ENCODE measurements at places on chromosomes 2 and 18.

GRCh38 chr2:15908371-15908770 lies 32.0 kb upstream of the MYCN start:
- DNase-seq = no peak

- DNase-seq = no peak
Measured at GRCh38 chr2:120596191-120596811, 139.4 kb upstream of the GLI2 start.

GRCh38 chr2:234839285-234839684 lies 112.5 kb upstream of the SH3BP4 start:
- no peak for DNase-seq

DNA sequence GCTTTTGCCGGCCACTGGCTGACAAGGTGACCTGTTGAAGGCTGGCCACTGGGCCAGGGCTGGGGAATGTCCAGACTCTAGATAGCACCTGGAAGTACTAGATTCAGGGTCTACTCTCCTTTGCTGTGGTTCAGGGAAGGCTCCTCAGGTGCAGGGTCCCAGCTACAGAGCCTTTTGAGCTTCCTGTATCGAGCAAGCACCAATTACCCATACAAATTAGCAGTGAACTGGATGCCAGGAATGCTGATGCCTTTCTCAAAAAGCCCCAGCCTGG lies 213.4 kb downstream of the CYP26B1 start:
- no peak for DNase-seq

- no peak for DNase-seq
Measured at GRCh38 chr2:75003773-75004172, 45.3 kb downstream of the POLE4 start.

- no peak for DNase-seq
Measured at GRCh38 chr2:102025016-102025501, 33.3 kb downstream of the IL1R2 start.

GRCh38 chr2:39703181-39703872 lies 37.6 kb downstream of the TMEM178A start:
- no peak for DNase-seq

- DNase-seq = no peak
Measured at GRCh38 chr2:65537651-65538385, 105.4 kb upstream of the SPRED2 start.

DNA sequence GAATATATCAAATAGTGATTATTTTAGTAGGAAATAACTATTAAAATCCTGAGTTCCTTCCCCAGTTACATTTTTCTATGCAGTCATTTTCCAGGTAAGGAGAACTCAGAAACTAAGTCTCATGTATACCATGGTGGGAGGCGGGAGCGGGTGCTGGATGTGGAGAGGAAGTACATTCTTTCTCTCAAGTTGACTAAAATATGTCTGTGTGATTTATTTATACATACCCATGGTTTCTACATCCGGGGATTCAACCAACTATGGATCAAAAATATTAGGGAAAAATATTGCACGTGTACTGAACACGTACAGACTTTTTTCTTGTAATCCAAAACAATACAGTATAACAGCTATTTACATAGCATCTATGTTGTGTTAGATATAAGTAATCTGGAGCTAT lies 6.8 kb downstream of the ZCCHC2 start:
- no peak for DNase-seq

- DNase-seq = no peak
Measured at GRCh38 chr2:70902067-70902442, 33.6 kb upstream of the ATP6V1B1 start.

DNA sequence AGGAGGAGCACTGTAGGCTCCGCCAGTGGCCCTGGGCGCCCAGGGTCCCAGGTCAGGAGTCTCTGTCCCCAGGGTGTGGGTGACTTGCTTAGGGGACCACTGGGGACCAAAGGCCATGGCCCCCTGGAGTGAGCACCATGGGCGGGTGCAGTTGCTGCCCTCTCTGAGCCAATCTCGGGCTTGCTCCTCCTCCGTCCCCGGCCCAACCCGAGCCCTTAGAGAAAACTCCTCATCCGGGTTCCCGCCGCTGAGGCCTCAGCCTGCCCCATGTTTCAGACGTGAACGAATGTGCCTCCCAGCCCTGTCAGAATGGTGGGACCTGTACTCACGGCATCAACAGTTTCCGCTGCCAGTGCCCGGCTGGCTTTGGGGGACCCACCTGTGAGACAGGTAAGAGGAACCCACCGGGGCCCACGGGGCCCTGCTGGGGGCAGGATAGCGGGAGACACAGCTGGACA lies 38.6 kb downstream of the SNED1 start:
- no peak for DNase-seq

- no peak for DNase-seq
Measured at GRCh38 chr2:86074256-86074655, 31.4 kb downstream of the POLR1A start.

DNA sequence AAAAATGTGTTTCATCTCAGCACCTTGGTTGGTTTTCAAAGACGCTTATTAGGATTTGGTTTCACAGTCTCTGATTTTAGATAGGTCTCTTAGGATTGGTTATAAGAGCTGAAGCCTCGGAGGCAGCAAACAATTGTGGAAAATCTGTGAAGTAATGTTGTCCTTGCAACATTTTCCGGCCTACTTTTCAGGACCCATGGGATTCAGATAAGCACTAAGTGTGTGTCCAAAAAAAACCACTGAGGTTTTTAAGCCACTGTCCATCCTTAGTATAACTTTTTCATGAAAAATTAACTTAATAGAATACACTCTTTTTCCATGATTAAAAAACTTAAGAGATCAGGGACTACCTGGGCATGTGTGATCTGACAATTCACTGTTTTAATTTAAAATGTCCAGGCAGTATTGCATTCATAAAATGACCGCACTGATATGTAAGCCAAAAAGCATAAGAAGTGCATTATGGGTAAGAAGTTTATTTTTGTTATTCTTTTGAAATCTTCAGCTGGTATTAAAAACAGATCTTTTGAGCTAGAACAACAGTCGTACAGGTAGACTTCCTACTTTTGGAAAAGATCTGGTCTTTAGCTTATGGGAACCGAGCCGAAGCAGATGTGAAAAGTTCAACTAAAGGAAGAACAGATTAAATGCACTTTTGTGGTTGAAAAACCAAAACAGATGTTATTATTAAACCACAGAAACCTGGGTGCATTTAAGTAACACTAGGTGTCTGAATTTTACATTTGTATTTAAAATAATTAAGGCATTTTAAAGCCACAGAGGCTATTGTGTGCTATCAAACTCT lies 479.4 kb upstream of the ZEB2 start:
- DNase-seq = no peak

DNA sequence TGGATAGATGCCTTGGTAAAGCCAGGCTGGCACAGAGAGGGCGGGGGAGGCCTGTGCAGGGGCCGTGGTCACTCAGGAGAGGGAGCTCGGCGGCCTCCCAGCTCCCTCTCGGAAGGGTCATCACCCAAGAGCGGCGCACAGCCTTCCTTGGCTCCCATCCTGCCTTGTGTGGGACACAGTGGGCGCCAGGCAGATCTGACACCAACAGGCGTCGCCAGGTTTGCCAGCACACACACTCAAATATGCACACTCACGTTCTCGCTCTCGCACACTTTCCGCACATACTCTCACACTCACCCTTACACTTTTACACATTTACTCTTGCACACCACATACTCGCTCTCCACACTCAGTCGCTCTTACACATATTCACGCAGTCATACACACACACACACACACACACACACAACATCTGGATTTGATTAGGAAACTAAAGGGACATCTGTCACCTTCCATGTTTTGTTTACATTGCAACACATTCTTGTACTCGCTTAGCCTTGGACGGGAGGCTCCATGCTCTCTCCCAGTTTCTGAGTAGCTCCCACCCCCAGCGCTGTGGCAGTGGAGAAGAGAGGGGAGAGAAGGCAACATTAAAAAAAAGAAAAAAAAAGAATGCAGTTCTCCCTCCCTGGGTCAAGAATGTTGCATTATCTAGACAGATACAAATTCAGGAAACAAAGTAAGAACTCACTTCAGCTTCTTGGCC lies 10.5 kb downstream of the CHMP1B start:
- DNase-seq = no peak

DNA sequence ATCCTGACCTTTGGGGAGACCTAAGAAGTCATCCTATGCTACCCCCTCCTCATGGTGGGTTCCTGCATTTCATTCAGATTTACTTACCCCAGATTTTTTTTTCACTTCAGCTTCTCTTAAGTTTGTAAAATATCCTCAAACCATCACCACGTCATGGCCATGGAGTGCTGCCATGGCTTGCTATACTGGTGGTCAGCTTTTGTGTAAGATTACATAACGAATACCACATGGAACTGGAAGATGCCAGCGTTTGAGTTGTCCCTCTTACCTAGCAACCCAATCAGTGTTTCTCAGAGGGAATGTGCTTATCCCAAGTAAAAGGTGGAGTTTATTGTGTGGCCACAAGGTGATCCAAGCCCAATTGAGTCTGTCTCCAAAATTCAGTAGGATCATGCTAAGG lies 148.6 kb upstream of the ALPP start:
- DNase-seq = no peak

DNA sequence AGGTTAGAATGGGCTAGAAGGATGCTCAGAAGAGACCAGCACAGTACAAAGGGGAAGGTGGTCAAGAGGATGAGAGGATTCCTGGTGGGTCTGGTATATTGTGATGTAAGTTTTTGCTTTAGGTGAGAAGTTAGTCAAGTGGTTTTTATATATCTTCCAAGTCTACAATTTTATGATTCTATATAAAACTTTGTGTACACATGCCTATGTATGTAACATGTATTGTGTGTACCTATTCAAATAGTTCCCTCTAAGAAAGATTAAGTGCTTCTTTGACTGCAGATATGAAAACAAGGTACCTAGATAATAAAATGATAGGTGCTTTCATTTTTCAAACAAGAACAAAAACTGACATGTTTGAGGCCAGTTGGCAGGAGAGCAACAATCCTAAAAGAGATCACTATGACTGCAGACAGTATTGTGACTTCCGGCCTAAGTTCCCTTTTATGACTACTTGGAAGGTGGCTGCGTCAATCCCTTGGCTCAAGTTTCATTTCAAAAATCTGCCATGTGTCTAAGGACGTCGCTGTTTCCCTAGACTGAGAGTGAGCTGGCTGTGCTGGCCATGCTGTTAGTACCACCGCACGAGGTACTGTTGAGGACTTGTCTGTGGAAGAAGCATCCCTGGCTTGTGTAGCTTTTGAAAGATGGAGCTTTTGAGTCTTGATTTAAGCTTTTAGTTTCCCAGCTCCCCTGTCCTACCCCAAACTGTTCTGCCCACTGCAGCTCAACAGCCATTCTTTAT lies 123.1 kb downstream of the PRPF40A start:
- DNase-seq = no peak

- no peak for DNase-seq
Measured at GRCh38 chr2:242038166-242038927, 168.8 kb downstream of the RTP5 start.

- no peak for DNase-seq
Measured at GRCh38 chr18:69282371-69282770, 118.3 kb upstream of the DOK6 start.

GRCh38 chr18:56919190-56919589 lies 227.7 kb upstream of the BOD1L2 start:
- DNase-seq = no peak

- no peak for DNase-seq
Measured at GRCh38 chr18:9679125-9679524, 29.0 kb upstream of the RAB31 start.

- no peak for DNase-seq
Measured at GRCh38 chr2:65500310-65501040, 68.1 kb upstream of the SPRED2 start.

DNA sequence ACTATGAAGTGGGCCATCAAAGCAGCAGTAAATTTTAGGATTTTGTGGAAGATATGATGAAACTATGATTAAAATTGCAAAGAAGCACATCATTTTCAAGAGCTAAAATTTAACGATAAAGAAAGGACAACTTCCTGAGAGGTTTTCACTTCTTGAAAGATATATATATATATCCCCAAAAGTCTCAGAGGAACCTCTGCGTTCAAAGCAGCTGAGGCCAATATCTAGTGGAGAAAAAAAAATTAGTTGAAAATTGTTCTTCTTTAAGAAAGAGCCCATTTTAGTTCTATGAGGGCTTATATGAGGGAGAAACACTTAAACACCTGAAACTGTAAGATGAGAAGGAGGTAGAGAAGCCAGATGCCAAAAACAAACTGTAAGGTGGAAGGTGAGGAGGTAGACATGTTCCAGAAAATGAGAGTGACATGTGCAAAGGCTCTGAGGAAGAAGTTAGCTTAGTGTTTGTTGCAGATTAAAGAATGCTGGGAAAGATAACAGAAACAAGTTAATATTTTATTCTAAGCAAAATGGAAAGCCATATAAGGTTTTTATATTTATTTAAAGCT lies 72.9 kb upstream of the VRK2 start:
- no peak for DNase-seq

DNA sequence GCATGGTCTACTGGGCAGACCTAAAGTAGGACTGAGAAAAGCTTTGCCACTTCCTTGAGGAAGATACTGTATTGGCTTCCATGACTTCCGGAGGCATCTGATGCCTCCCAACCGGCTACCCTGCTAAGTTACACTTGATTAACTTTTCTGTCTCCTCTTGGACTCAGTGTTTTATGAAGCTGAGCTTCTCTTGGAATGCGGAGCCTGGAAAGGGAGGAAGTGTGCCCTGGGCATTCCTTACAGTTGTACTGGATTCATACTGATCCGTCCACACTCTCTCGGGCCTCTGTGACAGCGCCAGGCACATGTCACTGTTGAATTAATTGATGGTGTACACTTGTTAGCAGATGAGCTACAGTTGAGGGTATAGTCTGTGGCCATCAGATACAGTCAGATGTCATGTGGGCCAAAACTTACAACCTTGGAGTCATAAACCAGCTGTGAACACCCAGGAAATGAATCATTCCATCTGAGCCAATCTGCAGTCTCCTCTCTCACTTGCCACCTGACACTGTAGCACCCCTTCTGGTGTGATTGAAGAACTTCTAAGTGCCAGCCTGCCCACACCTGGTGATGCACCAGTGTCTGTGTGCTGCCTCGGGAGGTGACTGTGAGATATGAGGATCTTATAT lies 122.5 kb downstream of the FHOD3 start:
- DNase-seq = peak; percentile 41

GRCh38 chr2:46164529-46165301 lies 132.5 kb upstream of the EPAS1 start:
- peak; percentile 38 for DNase-seq

GRCh38 chr18:30684825-30685481 lies 357.6 kb downstream of the DSC3 start:
- DNase-seq = no peak

- DNase-seq = no peak
Measured at GRCh38 chr2:60964651-60965498, 52.6 kb upstream of the PEX13 start.

DNA sequence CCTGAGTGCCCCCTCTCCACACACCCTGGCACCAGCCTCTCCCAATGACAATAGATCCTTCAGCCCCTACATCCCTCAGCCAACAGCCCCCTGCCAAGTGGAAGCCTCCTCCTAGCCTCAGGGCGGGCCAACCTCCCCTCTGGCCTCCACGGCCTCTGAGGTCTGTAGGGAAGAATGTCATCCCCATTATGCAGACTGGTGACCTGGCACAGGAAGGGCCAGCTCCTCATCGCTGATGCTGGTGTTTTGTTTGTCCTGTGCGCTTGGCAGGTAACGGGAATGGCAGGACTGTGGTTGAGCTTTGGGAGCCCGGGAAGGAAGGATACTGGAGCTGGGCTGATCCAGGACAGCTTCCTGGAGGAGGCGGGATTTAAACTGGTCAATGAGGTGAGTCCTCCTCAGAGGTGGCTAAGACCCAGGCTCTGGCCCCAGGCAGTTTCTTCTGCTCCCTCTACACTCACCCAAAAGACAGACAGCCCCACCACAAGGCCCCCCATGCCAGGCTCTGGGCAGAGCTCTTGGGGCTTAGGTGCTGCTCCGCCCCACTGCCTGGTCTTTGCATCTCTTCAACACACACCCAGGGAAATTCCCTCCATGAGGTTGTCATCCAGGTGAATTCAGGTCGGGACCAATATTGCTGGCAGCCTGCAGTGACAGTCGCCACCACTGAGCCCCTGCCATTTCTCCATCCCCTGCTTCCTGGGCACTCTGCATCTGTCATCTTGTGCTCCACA lies 75.2 kb upstream of the SMAD7 start:
- DNase-seq = no peak
